ENCODE measurements at places on chromosomes 12 and 14.

GRCh38 chr12:85632390-85632789 is 203.8 kb downstream of the RASSF9 start:
- DNase-seq: no peak

GRCh38 chr12:118999107-118999506 is 17.8 kb downstream of the SRRM4 start:
- DNase-seq: no peak

DNA sequence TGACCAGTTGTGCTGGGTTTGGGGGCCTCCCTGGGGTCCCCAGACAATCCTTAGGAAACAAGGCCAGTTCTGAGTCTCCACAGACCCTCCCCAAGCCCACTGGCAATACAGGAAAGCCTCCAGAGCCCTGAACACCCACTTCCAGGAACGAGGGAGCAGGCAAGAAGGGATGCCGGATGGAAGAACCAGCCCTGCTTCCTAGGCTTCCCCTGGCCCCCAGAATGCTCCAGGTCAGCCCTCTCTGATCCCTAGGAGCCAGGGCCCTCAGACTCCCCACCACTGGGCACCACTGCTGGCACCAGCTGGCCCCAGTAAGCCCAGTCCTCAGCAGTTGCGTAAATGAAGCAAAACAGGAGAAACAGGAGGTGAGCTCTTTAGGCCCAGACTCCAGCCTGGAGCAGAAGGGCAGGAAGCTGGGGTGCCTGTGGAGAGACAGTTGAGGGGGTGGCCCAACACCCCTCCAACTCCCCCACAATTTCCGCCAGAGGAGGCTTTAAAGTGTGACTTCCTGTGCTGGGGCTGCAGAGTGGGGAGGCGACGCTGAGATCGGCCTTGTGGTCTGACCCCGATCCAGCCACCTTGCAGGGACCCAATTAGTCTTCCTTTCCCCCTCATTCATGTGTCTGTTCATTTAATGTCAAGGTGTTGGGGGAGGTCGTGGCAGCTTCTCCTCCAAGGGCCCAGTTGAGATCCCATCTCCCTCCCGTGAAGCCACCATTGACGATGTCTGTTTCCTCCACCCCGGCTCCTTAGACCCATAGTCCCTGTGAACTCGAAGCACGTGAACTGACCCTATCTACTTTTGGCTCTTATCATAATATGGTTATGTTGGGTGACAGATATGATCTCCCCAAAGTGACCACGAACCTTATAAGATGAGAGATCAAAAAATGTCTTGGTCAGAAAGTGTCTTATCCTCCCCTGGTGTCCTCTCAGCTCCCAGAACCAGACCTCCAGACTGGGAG is 4.7 kb downstream of the TNFRSF1A start:
- no peak for DNase-seq

DNA sequence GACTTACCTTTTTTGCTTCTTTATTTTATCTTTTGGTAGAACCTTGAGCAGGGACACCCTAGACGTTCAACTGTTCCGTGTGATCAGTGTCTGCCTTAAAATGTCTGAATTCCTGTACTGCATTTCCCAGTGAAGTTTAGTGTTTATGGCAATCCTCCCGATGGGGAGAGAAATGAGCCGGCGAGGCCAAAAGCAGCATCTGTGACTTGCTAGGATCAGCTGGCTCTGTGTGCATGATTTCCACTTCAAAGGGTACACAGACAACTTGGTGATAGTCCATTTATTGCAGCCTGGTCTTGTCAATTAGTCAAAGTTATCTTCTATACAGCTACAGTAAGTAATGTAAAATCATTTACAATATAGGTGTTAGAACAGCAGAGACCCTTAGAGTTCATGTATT is 768.5 kb downstream of the DIO2 start:
- no peak for DNase-seq

DNA sequence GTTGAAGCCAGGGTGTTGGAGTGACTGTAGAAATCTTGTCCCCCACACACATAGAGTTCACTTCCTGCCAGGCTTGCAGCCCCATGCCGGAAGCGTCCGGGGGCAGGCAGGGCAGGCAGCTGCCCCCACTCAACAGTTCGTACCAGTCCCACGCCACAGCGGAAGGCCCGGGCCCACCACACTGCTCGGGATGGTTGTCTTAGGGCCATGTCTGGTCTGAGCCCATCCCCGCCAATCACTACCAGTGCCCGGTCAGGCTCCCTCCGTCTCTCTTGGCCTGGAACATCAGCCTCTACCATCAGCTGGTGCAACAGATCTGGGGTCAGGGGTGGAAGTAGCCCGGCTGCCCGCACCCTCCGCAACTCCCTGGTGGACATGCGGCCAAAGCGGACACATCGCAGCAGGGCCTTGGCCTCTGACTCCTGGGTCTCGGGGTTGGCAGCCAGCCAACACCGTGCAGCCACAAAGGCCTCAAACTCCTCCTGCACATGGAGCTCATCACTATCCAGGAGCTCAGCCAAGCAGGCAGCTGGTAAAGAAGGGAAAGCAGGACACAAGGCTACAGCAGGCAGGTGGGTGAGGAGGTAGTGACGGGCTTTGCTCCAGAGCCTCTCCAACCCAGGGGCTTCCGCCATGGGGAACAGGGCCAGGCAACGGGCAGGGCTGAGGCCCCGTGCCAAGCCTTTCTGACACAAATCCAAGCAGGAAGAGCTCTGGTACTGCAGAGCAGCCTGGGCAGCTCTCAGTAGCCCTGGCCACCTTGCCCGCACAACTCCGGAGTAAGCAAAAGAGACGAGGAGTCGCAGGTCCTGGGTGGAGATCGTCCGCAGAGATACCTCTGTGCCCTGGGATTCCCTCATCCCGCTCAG is 5.9 kb downstream of the KLHL33 start:
- no peak for DNase-seq

GRCh38 chr12:120997448-120997847 is 18.8 kb downstream of the C12orf43 start:
- DNase-seq: no peak

DNA sequence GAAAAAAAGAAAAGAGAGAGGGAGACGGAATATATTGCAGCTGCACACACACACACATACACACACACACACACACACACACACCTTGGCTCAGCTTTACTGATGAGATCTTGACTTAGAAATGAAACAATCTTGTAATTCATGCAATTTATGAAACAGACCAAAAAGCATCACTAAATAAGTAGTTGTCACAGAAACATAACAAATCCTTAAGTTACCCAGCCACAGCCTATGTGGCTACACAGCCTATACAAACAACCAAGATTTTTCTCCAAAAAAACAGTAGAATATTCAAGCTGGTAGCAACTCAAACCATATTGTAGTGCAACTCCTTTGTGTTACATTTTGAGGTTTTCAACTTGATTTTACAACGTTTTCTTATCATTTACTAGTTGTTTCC is 37.9 kb upstream of the GNG2 start:
- no peak for DNase-seq

DNA sequence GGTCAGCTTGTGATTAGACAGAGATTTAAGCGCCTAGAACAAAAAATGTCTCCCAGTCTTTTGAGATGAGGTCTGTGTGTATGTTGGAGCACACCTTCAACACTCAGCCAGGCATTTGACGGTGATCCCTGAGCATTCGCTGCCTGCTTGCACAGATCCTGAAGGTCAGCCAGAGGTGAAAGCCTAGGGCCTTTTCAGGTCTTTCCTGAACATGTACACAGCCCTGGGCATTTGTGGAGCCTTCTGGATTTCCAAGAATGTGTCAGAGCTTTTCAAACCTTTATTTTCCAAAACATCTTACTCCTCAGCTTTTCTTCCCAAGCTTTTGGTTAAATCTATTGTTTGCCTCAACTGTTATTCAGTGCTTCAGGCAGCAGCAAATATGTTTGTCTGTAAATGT is 59.1 kb upstream of the AMN start:
- DNase-seq: no peak

DNA sequence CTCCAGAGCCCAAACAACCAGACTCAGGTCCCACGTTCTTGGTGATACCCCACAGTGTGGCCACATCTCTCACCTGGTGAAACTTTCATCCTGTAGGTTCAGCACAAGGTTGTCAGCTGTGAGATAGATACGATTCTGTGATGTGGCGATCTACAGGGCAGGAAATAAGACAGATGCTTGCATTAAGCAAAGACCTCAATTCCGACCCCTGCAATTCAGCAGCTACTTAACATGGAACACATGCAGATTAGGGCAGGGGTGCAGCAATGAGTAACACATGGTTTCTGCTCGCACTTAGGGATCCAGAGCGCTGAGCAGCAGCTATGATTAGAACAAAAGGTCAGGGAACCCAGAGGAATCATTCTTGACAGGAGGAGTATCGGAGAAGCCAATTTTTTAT is 4.1 kb downstream of the PHB2 start:
- no peak for DNase-seq

Measured in stimulated activated CD8-positive, alpha-beta memory T cell treated with anti-CD3 and anti-CD28 coated beads, Interleukin-7, amount 100 ng/mL, for 48 hours (primary cell).